Stimulated activated CD8-positive, alpha-beta memory T cell treated with anti-CD3 and anti-CD28 coated beads, Interleukin-4, amount 100 ng/mL, for 48 hours (primary cell): ENCODE measurements at places on chromosomes 1 and 21.
A peak's percentile ranks its signal among the peaks of the same experiment; 100 is the strongest.

GRCh38 chr1:64934115-64934877 lies 32.1 kb downstream of the JAK1 start:
- DNase-seq, result no peak

DNA sequence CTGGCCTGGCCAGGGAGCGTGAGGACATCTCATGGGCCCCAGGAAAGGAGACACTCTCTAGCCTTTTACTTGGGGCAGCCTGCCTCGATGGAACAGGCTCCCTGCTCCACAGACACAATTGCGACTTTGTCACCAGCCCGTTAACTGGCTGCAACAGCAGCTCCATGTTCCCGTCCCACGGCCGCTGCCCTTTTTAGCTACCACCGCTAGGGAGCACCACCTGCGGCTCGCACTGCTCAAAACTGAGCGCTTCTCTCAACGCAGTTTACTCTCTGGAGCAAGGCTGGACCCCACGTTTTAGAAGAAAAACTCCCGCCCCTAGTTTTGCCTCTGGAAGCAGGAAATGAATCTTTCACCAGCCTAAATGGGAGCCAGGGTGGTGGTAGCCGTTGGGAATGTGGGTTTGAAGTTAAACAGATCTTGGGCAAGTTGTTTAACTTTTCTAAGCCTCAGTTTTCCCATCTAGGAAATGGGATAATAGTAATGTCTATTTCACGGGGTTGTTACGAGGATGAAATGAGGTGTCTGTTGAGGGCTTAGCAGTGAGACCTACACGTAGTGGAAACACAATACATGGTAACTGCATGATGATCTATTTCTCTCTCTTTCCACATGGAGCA lies 3.5 kb upstream of the LRRC38 start:
- peak; percentile 45 for DNase-seq

- DNase-seq, result no peak
Measured at GRCh38 chr1:89945852-89946476, 48.9 kb upstream of the ZNF326 start.

GRCh38 chr1:64986903-64987871 lies 20.8 kb upstream of the JAK1 start:
- no peak for DNase-seq

- no peak for DNase-seq
Measured at GRCh38 chr1:230121950-230122349, 54.9 kb downstream of the GALNT2 start.
